ENCODE measurements at places on chromosomes 2 and 18.

DNA sequence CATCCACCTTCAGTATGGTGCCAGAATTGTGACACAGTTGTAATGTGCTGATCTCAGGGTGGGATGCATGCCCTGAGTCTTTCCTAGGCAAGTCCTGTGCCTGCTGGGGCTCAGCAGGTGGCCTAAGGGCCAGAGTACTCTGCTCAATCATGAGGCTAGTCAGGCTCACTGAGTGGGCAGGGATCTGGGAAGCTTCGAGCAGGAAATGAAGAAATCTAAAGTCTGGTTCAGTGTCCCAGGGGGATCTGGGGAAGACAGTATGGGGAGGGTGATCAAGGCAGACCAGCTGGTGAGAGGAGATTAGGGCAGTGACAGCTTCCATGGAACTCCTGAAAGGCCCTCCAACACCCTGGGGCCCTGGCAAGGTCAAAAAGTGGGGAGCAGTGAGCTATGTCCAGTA lies 8.9 kb upstream of the ANKRD29 start:
- DNase-seq, result no peak

- DNase-seq, result no peak
Observed at GRCh38 chr2:171688129-171688465, 828 bp downstream of the DYNC1I2 start.

- DNase-seq, result no peak
Observed at GRCh38 chr2:238947920-238948710, 100.2 kb downstream of the TWIST2 start.

DNA sequence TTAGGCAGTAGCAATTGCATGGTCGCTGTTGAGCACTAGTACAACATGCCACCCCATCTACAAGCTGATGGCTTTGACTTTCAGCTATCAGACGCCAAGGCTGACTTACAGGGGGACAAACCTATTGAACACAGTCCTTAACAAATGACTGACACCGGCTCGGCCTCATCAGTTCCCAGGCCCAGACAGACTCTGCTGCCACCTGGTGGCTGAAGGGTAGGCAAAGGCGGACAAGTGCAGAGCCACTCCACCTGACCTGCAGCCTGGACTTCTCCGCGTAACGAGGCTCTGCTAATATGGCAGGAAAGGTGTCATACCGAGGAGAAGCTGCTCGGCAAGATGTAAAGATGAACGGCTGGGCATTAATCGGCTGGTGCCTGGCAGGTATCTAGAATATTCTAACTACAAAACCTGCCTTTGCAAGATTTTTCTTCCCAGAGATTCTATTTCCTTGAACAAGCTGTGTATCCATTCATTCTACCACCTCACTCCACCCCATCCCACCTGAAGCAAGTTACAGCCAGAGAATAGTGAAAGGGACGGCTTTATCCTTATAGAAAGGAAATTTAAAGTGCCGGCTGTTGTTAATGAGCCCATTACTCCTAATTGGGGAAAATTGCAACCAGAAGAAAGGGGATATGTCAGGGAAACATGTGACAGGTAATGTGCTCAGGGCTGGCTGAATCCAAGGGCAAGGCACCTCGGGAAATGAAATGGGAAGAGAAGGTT lies 67.4 kb downstream of the STEAP3 start:
- peak; percentile 58 for DNase-seq

DNA sequence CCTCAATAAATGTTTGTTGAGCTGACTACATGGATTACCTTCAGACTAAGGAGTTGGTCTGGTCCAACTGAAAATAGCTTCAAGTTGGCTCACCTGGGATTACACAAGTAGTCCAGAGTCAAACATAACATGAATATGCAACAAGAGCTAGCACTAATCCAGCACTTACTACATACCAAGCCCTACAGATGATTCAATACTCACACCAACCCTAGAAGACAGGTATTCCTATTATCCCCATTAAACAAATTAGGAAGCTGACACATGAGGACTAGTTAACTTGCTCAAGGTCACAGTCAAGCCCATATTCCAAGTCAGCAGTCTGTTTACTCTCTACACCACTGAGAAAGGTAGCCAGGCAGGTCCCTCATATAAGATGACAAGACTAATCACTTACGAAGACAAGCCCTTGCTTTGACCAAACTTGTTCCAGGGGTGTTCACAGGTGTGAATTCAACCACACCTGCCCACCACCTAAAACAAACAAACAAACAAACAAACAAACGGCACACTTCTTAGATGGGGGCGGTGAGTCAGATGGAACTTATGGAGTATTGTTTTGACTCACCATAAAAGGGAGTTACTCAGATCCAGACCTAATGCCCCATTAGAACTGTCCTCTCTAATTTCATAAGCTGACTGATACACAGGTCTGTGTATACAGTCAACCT lies 29.1 kb downstream of the TMEM131 start:
- no peak for DNase-seq

GRCh38 chr2:24626131-24626530 lies 135.1 kb downstream of the NCOA1 start:
- DNase-seq, result no peak

DNA sequence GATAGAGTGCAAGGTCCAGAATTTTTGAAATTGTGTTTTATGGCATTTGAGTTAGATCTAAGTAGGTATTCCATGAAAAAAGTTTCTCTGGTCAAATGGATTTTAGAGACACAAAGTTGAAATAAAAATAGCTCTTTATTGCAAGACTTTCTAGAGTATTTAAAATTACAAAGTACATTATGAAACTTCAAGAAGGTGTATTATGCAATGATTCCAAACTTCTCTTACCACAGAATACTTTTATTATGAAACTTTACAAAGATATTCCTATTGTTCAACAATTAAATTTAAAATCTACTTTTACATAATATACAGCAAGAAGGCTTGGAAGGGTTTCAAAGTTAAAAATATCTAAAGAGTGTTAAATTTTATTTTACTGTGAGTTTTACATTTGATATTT lies 65.9 kb downstream of the CALCRL start:
- no peak for DNase-seq

DNA sequence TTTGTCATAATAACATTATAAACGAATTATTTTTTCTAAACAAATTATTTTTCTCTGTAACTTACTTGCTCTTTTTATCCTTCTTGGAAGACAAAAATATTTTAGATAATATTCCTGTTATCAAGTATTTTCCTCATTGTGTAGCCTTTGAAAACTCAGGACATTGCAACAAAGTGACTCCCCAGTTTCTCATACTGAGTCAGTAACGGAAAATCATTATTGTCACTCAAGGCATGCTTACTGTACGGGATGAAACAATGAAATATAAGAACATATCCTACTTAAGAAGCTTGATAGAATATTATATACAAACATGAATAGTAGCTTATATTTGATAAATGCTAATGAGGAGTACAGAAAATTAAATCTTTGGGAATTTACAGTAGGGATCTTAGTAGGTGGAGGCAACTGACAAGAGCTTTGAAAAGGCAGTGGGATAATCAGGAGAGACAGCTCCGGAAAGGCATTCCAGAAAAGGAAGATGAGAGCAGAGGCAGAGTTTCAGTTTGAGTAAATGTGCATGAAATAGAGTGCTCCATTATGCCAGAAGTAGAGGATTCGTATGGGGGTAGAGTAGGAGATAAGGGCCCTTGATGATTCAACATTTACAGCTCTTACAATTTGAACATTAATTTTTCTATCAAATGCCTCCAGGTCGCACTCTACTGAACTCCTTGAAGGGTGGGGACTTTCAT lies 14.0 kb upstream of the YES1 start:
- no peak for DNase-seq

- no peak for DNase-seq
Observed at GRCh38 chr18:62412231-62412979, 87.3 kb downstream of the TNFRSF11A start.

- DNase-seq, result no peak
Observed at GRCh38 chr2:132256251-132256902, 94.6 kb upstream of the ANKRD30BL start.

- DNase-seq, result no peak
Observed at GRCh38 chr2:8684540-8684877, 2.7 kb downstream of the ID2 start.

- DNase-seq, result no peak
Observed at GRCh38 chr2:233026198-233026813, 6.2 kb upstream of the NEU2 start.

DNA sequence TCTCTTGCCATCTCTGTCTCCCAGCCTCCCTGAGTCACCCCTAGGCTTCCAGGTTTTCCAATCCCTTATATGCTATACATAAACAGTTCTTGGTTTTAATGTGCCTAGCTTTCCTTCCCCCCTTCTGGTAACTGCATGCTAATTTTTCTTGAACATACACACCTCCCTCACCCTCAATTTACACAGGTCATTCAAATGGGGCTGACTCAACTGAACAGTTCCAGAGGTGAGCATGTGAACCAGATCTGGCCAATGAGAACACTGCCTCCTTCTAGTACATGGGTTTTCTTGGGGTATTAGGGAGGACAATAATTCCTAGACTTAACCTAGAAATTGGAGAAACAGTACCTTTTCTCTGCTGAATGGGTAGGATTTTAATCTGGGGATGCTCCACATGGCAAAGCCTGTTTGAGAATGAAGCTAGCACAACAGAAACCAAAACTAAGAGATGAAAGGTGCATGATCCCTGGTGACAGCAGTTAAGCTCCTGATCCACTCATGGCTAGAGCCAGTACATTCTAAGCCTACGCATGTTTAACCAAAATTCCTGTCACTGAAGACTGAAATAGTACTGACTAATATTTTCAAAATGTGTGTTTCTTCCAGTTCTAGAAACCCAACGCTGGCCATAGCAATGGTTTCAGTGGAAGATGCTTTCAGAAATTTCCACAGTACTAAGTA lies 11.8 kb downstream of the SLC25A12 start:
- no peak for DNase-seq

- DNase-seq, result no peak
Observed at GRCh38 chr18:53268455-53268854, 928.5 kb downstream of the DCC start.

- no peak for DNase-seq
Observed at GRCh38 chr2:179277429-179278196, 13.0 kb upstream of the SESTD1 start.

GRCh38 chr18:76491776-76492668 lies 3.0 kb downstream of the ZNF516 start:
- peak; percentile 18 for DNase-seq

DNA sequence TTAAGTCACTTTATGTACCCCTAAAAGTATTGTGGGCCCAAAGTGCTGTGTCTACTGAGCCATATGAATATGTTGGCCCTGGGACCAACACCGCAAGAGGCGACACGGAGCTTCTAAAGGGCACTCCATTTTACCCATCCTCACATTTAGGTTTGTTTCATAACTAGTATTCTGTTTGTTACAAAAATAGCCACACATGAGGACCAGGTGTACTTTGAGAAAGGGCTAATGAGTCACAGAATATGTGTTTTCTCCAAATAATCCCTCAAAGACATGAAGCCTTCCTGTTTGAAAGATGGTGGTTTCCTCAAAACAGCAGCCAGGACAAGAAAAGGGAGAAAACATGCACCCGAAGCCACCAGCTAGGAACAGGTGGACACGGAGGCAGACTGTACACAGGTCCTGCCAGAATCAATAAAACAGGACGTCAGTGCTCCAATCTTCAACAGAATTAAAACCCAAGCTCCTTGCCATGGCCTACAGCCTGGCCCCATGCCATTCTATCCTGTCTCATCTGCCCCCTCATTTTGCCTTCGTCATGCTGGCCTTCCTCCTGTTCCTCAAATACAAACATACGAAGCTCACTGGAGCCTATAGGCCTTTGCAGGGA lies 21.8 kb upstream of the GRB14 start:
- no peak for DNase-seq

DNA sequence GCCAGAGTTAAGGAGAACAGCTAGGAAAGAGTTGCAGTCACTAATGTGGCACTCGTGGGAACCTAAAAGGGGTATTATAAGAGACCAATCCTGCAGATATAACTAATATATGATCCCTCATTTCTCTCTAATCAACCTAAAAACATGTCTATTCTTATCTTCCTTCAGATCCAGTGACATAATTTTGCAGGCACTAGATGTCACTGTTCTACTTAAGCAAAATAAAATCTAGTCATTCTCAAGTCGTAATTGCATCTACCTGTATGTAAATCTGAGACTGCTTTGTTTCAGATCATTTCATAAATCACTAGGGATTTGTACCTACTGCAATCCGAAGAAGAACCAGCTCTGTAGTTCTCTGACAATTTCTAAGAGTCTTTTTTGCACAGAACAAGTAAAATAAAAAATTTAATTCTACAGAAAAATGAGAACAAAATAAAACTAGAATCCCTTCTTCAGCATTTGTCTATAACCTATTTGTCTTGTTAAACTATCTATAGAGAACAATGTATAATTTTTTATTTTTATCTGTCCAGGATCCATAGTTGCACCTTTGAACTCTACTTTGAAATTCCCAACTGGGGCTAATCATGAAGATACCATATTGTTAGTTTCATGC lies 56.5 kb upstream of the ERBB4 start:
- DNase-seq, result no peak

GRCh38 chr2:180374502-180375281 lies 367.6 kb upstream of the CWC22 start:
- DNase-seq, result no peak

GRCh38 chr2:172554352-172555271 lies 1.3 kb upstream of the PDK1 start:
- DNase-seq, result no peak

- DNase-seq, result no peak
Observed at GRCh38 chr18:56112013-56112749, 524.2 kb upstream of the TCF4 start.

DNA sequence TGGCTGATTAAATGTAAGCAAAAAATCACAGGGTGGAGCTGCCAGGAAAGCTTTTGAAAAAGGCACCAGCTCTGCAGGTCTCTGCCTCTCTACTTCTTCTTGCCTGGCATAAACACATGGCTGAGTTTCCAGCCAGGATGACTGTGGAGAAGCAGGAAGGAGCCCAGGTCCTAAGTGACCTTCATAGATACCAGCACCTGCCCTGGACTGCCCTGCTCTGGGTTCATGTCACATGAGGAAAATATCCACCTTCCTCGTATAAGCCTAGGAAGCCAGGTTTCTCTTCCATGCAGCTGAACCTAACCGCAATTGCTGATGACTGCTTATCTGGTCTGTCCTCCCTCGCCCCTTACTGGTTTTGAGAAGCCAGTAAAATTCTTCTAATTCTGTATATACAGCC lies 47.8 kb upstream of the CREB1 start:
- DNase-seq, result no peak

GRCh38 chr2:106886916-106887758 lies 1.2 kb upstream of the ST6GAL2 start:
- no peak for DNase-seq

- DNase-seq, result no peak
Observed at GRCh38 chr2:200788121-200788718, 23.5 kb upstream of the BZW1 start.

DNA sequence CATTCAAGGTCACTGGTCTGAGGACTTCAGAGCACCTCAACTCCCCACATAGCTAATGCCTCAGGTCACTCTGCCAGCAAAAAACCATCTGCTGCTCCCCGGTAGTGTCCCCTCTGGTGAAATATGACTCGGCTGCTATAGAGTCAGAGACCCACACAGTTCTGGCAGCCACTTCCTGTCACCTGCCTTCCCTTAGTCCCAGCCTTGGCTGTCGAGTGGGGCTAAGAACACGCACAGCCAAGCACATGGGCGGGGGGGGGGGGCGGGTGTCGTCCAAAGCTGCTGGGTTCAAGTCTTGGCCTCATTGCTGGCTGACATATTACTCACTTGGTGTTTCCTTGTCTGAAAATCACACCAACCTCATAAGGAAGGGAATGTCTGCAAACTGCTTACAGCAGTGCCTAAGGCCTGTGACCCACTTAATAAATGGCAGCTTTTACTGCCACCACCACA lies 37.5 kb downstream of the POLR1A start:
- peak; percentile 4 for DNase-seq

GRCh38 chr18:7488571-7488970 lies 78.5 kb upstream of the PTPRM start:
- no peak for DNase-seq

All from activated CD4-positive, alpha-beta T cell treated with anti-CD3 and anti-CD28 coated beads for 24 hours (primary cell).